Liver (tissue), 10 donors: ENCODE measurements at places on chromosomes 7 and 10. TPM values are rescaled to one million over a fixed set of nuclear protein-coding genes. Genes with fewer than 3 reads are reported as not detected.
A peak's percentile ranks its signal among the peaks of the same experiment; 100 is the strongest.

Gene SUN1
- 24.8 TPM for polyA plus RNA-seq

DNA sequence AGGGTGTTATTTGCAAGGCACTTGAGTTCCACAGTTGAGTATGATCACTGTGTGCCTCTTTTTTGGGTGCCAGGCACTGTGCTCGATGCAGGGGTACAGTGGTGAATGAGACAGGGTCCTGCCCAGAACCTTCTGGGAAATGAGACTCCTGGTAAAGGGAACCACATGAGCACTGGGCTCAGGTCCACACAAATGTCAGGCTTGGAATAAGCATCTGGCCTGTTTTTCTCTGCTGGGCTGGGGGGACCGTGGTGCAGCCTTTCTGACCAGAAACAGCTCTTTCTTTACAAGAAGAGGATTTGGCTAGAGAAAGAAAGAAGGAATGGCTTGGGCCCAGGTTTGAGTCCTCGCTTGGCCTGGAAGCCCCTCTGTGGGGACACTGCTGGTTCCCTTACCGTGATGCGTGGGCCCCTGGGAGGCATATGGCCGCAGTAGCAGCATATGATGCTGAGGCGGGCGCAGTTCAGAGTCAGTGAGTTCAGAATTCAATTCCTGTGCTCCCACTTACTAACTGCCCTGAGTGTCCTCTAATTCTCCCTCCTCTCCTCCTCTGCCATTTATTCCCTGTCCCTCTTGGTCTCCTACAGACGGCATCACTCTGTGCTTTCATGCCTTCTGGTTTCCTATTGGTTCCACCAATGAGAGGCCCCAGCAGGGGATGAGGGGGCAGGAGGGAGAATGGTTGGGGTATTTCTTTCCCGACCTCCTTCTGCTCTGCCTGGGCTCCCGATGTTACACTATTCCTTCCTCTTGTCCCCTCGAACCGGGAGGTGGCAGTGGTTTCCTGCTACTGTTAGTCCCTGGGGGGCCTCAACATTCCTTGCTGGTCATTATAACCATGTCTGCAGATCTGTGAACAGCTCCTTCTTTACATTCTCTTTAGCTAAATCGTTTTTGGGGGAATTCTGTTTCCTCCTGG, 9.6 kb upstream of the KCP start:
- no peaks in the 10 kb centered on the region for H3K27me3 ChIP-seq
- DNase-seq: no peak
- H3K27ac ChIP-seq: no peak overlapping the region
- no peaks in the 10 kb centered on the region for H3K36me3 ChIP-seq
- peaks cover 4% of the 10 kb centered on the region for H3K4me1 ChIP-seq

Gene EXOC6
- 6.5 TPM for polyA plus RNA-seq

DNA sequence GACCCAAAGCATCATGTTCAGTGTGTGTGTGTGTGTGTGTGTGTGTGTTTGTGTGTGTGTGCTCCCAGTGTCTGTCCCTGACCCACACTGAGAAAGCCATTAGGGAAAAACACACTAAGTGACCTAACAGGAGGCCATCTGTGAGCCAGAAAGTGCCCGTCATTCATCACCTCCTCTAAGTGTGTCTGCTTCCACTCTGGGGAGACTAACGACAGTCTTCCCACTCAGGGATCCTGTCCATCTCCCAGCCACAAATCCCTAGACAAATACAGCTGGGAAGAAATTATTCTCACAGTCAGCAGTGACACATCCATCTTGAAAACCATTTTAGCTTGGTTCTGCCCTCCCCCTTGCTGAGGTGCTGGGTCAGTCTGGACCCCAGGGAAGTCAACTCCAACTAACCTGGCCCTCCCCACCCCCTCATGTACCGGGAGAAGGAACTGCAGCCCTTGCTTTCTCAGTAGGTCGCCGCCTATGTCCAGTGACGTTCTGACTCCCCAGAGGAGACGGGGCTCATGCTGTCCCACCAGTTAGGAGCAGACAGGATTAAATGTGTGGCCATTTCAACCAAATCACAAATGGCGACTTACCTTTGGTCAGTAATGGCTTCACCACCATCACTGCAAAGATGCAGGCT, 296.5 kb upstream of the ZNF32 start:
- DNase-seq: peak; percentile 23
- no peak overlapping the region for H3K4me3 ChIP-seq
- no peaks in the 10 kb centered on the region for H3K4me1 ChIP-seq
- H3K27ac ChIP-seq: no peak overlapping the region

- H3K27ac ChIP-seq: no peak overlapping the region
- no peaks in the 10 kb centered on the region for H3K27me3 ChIP-seq
- no peak overlapping the region for H3K4me3 ChIP-seq
- H3K4me1 ChIP-seq: no peaks in the 10 kb centered on the region
- no peaks in the 10 kb centered on the region for H3K36me3 ChIP-seq
These were observed 209.3 kb downstream of the JAZF1 start for GRCh38 chr7:27971171-27971812.

GRCh38 chr7:16135658-16136057, 285.7 kb downstream of the CRPPA start:
- no peak for DNase-seq
- H3K27me3 ChIP-seq: no peaks in the 10 kb centered on the region
- no peaks in the 10 kb centered on the region for H3K4me1 ChIP-seq
- no peaks in the 10 kb centered on the region for H3K36me3 ChIP-seq

- H3K27me3 ChIP-seq: no peaks in the 10 kb centered on the region
- H3K4me1 ChIP-seq: peaks cover under 1% of the 10 kb centered on the region
- H3K36me3 ChIP-seq: peaks cover 10% of the 10 kb centered on the region
- no peak overlapping the region for H3K27ac ChIP-seq
- no peak for DNase-seq
These were observed 5.7 kb downstream of the ZNF783 start for GRCh38 chr7:149267733-149268132.

Gene CAMK2B
- polyA plus RNA-seq: 3.3 TPM

Gene PFKP
- 1.1 TPM for polyA plus RNA-seq

DNA sequence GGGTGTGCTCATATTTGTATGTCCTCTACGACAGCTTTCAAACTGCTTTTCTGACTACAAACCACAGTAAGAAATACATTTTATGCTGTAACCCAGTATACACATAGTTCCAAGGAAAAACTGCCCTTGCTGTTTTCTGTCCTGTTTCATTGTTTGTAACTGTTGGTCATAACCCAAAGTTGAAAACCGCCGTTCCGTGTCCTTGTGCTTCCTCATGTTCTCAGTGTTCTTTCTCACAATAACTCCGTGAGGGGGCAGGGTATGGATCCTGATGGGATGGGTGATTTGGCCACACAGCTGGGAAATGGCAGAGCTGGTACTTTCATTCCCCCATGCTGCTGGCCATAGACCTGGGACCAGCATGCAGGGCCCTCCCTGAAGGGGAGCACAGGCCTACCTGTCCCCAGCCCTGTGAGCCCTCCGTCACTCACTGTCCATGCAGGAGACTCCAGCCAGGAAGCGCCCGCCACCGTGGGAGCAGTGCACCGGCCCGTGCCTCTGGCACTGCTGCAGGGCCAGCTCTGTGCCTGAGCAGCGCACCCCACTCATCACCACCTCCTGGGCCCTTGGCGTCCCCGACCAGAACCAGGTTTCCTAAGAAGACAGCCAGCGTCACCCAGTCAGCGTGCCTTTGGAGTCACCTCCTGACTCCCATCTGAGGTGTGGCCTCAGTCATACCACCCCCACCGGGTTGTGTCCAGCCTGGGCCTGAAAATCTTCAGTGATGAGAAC, 12.7 kb downstream of the LOXL4 start:
- no peaks in the 10 kb centered on the region for H3K4me1 ChIP-seq
- H3K36me3 ChIP-seq: peaks cover 2% of the 10 kb centered on the region
- no peaks in the 10 kb centered on the region for H3K27me3 ChIP-seq
- DNase-seq: peak; percentile 27
- H3K27ac ChIP-seq: no peak overlapping the region
- H3K4me3 ChIP-seq: no peak overlapping the region

GRCh38 chr10:124291001-124291701, 127.6 kb downstream of the OAT start:
- no peak overlapping the region for H3K4me3 ChIP-seq
- no peaks in the 10 kb centered on the region for H3K36me3 ChIP-seq

GRCh38 chr10:85067955-85068354, 739.6 kb downstream of the CCSER2 start:
- no peak overlapping the region for H3K4me3 ChIP-seq
- H3K36me3 ChIP-seq: no peaks in the 10 kb centered on the region
- no peaks in the 10 kb centered on the region for H3K4me1 ChIP-seq
- H3K27ac ChIP-seq: no peak overlapping the region
- DNase-seq: no peak
